ENCODE measurements at places on chromosomes 12 and 14. TPM values are rescaled to one million over a fixed set of nuclear protein-coding genes. Genes with fewer than 3 reads are reported as not detected.
A peak's percentile ranks its signal among the peaks of the same experiment; 100 is the strongest.

Gene ADAMTS20
- 0.48 TPM for polyA plus RNA-seq

- no peak for DNase-seq
Observed at GRCh38 chr12:16350682-16351081, 3.2 kb downstream of the MGST1 start.

GRCh38 chr14:90799420-90799819, 16.8 kb downstream of the TTC7B start:
- DNase-seq: no peak

Gene UBE3B
- 26.4 TPM for polyA plus RNA-seq

- DNase-seq: no peak
Observed at GRCh38 chr14:33954016-33954598, 3.2 kb upstream of the EGLN3 start.

GRCh38 chr12:114414031-114414865, 8.3 kb upstream of the TBX5 start:
- no peak for DNase-seq

DNA sequence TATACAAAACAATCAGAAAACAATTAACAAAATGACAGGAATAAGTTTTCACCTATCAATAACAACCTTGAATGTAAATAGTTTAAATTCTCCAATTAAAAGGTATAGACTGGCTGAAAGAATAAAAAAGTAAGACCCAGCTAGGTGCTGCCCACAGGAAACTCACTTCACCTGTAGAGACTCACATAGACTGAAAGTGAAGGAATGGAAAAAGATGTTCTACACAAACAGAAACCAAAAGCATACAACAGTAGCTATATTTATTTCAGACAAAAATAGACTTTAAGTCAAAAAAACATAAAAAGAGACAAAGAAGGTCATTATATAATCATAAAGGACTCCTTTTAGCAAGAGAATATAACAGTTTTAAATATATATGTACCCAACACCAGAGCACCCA, 152.4 kb upstream of the PWP1 start:
- no peak for DNase-seq

GRCh38 chr12:57090924-57091637, 2.2 kb downstream of the NAB2 start:
- DNase-seq: peak; percentile 51

Gene SOS2
- polyA plus RNA-seq: 43.4 TPM

Gene TAS2R46
- polyA plus RNA-seq: not detected

Gene MSRB3
- 55.4 TPM for polyA plus RNA-seq

- peak; percentile 14 for DNase-seq
Observed at GRCh38 chr14:53808042-53808441, 148.6 kb downstream of the BMP4 start.

Gene CINP
- 30.8 TPM for polyA plus RNA-seq

Gene CLEC14A
- 25.3 TPM for polyA plus RNA-seq

- DNase-seq: no peak
Observed at GRCh38 chr14:56027421-56027820, 90.8 kb upstream of the PELI2 start.

Gene B4GALNT1
- 2.6 TPM for polyA plus RNA-seq

GRCh38 chr12:94458877-94459727, 565 bp downstream of the CEP83 start:
- DNase-seq: no peak

- peak; percentile 47 for DNase-seq
Observed at GRCh38 chr12:90245391-90245790, 536.8 kb upstream of the ATP2B1 start.

DNA sequence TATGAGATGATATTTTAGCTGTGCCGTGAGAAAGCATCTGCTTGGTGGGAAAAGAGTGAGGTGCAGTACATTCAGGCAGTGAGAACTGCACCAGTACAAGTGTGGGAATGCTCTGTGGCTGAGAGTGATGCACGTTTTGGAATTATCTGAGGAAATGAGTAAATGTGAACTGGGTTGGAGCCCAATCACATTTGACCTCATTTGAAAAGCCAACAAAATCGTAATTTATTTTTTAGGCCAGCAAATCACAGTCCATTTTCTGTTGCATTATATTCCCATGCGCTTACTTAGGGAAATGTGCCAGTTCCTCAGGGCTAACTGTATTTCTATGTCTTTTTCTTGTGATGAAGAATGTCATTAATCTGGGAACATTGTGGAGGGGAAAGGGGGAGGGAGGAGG, 77.3 kb downstream of the SNAPC1 start:
- peak; percentile 92 for DNase-seq

GRCh38 chr14:31745741-31746140, 184.5 kb downstream of the NUBPL start:
- DNase-seq: no peak

Gene RNASE13
- polyA plus RNA-seq: not detected

Gene CARMIL3
- polyA plus RNA-seq: 0.27 TPM

GRCh38 chr14:76376409-76376877, 506 bp downstream of the ESRRB start:
- DNase-seq: no peak

DNA sequence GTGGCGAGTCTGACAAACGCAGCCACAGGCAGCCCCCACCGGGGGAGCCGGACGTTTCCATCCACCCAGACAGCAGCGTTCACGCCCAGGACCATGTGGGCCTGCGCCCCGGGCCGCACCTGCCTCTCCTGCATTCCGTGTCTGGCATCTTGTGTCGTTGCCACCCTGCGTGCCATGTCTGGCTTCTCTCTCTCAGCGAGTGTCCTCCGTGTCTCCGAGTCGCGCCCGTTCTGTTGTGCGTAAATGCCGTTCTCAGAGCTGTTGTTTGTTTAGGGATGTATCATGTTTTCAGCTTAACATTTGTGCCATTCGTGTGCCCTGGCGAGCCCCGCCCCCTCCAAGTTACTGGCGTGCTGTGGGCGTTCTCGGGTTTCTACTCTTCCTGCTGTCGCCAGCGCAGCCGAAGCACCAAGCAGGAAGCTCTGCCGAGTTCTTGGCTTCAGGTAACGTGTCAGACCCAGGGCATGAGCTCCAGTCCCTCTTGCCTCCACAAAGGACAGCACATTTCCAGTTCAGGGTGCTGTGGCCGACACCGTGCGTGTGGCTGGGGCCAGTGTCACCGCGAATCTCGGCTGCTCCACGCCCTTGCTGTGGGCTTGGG, 34.6 kb downstream of the NOC4L start:
- no peak for DNase-seq

GRCh38 chr12:118625050-118625675, 248.8 kb downstream of the SUDS3 start:
- no peak for DNase-seq

Gene SLC4A8
- polyA plus RNA-seq: 0.72 TPM

GRCh38 chr14:74936151-74936550, 13.1 kb upstream of the RPS6KL1 start:
- DNase-seq: no peak

Data from muscle of back (tissue), 13 donors.